ENCODE measurements at places on chromosomes 5 and 9.

- DNase-seq: no peak
Measured at GRCh38 chr9:19967888-19968459, 179.1 kb upstream of the SLC24A2 start.

- no peak for DNase-seq
Measured at GRCh38 chr5:159179529-159180305, 29.6 kb downstream of the RNF145 start.

- DNase-seq: peak; percentile 16
Measured at GRCh38 chr5:34686762-34687268, 30.7 kb downstream of the RAI14 start.

DNA sequence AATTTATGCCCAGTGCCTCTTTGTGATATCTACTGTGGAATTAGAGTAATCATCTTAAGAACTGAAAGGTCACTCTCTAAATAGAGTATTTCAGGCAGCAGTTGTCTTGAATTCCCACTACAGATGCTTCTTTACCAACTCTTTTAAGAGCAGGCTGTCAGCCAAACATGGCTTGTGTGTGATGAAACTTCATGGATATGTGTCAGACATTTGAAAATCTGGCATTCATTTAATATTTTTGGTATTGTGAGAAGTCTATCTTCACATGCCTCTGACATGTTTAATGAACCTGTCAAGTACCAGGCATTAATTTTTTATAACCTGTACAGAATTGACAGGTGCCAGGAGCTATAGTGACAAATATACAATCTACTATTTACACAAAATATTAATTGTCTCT is 318.6 kb downstream of the CDH9 start:
- DNase-seq: no peak

DNA sequence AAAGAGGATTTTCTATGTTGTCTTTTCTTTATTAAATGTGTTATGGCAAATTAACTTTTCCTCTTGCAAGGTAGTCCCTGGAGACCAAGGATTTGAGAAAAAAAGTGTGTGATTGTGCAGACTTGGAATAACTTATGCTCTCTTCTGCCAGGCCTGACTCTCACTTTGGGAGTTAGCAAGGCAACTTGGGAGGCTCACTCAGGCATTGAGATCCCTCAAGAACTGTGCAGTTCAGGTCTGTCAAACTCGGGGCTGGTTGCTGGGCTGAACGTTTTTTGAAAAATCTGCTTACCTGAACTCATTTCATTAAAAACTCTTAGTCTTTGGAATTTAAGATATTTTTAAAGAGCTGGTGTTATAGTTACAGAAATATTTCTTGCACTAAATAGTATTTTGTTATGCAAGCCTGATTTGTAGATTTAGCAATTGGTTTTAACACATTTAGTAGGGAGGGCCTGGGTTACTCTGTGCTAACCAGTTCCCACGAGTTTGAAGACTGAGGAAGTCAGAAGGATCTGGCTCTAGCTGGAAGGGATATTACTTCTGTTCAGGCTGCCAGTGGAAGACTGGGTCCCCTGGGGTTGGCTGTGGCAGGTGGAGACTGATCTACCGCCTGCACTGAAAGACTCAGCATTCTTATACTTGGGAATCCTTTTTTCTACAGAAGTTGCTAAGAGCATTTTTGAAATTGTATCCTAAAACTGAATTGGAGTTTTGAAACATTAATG is 150.4 kb upstream of the PCSK5 start:
- no peak for DNase-seq

GRCh38 chr9:27581826-27582225 is 8.5 kb upstream of the C9orf72 start:
- no peak for DNase-seq

DNA sequence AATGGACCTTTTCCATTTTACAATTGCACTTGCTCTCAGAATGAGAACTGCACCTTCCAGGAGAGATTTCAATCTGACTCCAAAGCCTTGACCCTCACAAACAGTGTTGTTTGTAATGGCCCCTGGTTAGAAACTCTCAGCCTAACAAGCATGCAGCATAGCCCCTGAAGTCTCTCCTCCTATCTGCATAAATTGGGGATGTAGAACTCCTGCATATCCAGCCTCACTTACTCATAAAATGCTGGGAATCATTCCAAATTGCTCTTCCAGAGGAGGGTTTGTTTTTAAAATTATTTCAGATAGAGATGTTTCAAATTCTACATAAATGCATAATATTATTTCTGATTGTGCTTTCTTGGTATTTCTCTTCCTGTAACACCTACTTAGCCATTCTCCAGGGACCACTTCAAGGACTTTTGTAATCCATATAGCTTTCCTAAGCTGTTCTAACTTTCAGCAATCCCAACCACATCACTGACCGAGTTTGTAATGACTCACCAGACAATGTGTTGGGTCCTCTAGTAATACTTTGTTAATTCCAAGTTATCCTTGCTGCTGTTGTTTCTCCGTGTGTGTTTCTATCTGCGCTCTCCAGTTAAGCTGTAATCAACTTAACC is 143.8 kb upstream of the CCDC152 start:
- no peak for DNase-seq

GRCh38 chr9:82957529-82958379 is 105.2 kb downstream of the RASEF start:
- no peak for DNase-seq

DNA sequence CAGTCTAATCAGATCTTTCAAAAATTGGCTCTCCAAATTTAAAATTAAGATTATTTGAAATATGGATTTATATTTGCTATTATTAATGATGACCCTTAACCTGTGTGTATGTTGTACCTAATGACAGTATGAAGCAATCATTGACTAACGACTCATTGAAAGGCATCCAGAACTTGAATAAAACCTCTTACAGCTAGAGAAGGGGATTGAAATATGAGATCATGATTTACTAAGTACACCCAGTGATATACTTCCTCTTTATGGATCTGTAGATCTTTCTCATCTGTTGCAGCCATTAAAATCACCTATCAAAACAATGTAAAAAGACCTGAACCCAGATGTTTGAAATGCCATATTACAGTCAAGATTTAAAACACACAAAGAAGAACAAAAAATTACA is 126.5 kb downstream of the RPS23 start:
- no peak for DNase-seq

- DNase-seq: no peak
Measured at GRCh38 chr9:105957830-105958229, 263.5 kb downstream of the TMEM38B start.

DNA sequence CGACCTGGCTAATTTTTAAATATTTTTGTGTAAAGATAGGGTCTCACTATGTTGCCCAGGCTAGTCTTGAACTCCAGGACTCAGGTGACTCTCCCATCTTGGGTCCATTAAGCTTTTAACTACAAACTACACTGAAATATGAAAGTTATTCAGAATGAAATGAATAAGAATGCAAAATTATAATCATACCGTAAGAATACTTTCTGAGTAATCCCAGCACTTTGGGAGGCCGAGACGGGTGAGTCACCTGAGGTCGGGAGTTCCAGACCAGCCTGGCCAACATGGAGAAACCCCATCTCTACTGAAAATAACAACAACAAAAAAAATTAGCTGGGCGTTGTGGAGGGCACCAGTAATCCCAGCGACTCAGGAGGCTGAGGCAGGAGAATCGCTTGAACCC is 1.1 kb upstream of the ORM1 start:
- no peak for DNase-seq

DNA sequence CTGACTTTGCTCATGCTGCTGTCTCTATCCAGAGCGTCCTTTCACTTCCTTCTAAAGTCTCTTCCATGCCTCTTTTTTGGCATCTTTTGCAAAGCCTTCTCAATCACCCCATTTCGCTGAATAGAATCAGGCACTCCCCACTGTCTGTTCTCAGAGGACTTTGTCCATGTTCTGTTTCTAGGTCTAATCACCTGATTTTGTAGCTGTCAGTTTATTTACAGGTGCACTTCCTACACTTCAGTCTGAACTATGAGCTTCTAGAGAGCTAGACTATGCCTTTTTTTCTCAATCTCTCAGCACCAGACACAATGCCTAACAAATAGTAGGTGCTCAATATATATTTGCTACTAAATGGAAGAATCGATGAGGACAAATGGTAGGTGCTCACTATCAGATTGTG is 29.9 kb downstream of the TLR4 start:
- no peak for DNase-seq

DNA sequence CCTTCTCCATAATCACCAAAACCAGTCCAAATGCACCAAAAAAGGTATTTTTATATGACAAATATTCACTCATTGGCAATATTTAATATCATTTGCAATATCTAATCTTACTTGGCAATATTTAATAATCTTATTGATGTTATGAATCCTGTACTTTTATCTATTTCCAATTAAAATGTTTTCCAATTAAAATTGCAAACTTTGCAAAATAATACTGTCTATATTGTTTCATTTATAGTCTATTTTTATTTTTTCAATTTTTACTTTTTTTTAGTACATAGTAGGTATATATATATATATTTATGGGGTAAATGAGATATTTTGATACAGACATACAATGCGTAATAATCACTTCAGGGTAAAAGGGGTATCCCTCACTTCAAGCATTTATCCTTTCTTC is 109.9 kb downstream of the AGTPBP1 start:
- DNase-seq: no peak

Measured in hematopoietic multipotent progenitor cell treated with erythropoietin and hydrocortisone succinate and interleukin-3 and kit ligand, for 8 days (in vitro differentiated cells).